ENCODE measurements at places on chromosomes 2 and 18.

DNA sequence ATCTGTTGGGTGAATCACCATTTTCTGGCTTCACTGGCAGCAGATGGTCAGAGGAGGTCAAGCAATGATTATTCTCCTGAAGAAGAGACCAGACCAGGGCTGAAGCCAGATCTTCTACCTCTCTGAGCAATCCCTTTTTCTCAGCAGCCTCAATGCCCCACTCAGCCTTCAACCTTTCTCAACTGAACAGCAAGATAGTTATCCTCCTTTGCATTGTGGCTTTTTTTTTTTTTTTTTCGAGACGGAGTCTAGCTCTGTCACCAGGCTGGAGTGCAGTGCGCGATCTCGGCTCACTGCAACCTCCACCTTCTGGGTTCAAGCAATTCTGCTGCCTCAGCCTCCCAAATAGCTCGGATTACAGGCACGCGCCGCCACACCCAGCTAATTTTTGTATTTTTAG lies 50.5 kb downstream of the ZFP36L2 start:
- DNase-seq, result no peak

- DNase-seq, result peak; percentile 15
Measured at GRCh38 chr2:64711252-64711800, 57.6 kb upstream of the SERTAD2 start.

GRCh38 chr2:112272669-112273068 lies 2.7 kb upstream of the ZC3H6 start:
- no peak for DNase-seq

DNA sequence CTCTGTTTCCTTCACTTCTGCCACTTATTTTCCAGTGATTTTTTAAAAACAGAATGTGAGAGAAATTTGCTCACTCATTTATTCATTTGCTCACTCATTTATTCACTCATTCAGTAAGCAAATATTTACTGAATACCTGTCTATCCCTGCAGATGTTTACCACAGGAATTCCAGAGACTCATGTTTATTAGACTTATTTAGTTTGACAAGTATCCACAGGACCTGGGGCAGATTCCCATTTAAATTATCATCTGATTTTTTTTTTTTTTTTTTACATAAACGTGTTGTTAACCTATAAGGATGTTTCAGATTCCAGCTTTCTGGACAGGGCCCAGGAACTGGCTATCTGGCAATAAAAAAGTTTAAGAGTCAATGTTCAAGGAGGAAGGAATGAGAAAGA lies 175.1 kb upstream of the ERBB4 start:
- no peak for DNase-seq

GRCh38 chr2:6916224-6916623 lies 988 bp upstream of the RNF144A start:
- no peak for DNase-seq

DNA sequence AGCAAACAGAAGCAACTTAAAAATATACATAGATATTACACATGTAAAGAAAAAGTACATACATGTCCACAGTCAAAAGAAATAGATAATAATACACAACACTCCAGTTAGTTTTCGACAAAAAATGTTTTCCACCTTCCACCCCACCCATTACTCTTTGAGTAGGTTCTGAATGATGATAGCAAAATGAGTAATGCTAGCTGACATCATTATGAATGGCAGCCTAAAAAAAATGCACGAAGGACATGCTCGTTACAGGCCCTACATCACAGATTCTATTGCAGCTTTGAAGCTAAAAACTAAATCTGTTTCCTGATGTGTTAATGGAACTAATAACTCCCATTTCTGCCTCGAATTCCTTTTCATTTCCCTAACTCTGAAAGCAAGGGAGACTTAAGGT lies 578.7 kb upstream of the NETO1 start:
- no peak for DNase-seq

- DNase-seq, result no peak
Measured at GRCh38 chr2:205994344-205994743, 91.6 kb downstream of the INO80D start.

DNA sequence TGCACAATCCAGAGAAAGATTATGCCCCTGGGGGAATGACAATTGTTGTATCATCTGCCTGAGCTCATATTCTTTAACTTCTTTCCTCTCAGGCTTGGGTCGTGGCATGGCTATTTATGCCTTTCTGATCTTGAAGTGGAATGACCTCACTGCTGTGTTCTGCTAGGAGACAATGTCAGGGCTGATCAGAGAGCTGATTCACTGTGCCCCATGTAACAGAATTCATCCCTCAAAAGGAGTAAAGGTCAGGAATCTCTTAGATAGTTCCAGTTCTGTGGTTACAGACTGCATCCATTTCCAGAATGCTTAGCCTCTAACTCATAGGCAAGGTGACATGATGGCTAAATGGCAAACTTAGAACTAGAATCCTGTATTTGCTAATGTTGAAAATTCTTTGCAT lies 511.7 kb upstream of the CNTNAP5 start:
- DNase-seq, result no peak

- DNase-seq, result no peak
Measured at GRCh38 chr18:23938043-23938756, 76.4 kb upstream of the TTC39C start.

- DNase-seq, result no peak
Measured at GRCh38 chr2:127027715-127028114, 79.2 kb downstream of the BIN1 start.

GRCh38 chr18:50340078-50340477 lies 34.8 kb upstream of the SKA1 start:
- no peak for DNase-seq

DNA sequence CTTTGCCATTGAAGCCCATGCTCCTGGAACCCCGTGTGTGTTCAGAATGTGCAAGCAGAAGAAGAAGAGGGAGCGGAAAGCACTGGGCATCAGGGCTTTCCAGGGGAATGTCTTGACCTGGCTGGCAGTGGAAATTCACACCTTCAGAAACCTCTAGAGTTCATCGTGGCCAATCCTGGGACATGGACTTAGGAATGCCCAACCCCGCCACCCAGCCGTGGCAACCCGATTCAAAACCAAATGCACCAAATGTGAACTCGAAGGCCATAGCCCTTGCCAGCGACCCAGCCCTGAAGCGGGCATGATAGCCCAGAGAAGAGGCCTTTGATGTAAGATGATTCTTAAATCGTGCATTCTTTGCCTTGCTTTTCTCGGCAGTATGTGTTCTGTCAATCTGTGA lies 69.4 kb downstream of the ADI1 start:
- DNase-seq, result no peak

DNA sequence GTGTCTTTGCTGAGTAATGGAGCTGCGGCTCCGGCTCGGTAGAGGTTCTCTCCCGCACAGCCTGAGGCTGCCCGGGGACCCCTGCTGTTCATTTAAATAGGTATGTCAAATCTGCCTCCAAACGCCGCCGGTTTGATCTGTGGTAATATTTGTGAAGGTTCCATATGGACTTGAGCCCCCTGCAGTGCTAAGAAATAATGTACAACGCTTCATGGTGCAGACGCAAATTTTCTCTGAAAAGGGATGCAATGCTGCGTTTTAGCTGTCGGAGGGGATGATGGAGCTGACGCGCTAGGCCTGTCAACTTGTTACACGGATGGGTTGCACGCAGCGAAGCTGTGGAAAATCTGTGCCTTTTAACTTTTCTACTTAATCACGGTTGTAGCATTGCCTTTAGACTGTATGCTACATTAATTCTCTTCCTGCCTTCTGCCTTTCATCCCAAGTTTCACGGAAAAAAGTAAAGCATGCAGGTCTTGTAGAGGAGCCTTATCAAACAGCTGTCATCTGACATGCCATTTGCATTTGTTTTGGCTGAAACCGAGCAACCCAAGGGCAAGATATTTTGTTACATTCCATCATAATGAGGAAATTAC lies 43.2 kb downstream of the MRPS9 start:
- DNase-seq, result no peak

DNA sequence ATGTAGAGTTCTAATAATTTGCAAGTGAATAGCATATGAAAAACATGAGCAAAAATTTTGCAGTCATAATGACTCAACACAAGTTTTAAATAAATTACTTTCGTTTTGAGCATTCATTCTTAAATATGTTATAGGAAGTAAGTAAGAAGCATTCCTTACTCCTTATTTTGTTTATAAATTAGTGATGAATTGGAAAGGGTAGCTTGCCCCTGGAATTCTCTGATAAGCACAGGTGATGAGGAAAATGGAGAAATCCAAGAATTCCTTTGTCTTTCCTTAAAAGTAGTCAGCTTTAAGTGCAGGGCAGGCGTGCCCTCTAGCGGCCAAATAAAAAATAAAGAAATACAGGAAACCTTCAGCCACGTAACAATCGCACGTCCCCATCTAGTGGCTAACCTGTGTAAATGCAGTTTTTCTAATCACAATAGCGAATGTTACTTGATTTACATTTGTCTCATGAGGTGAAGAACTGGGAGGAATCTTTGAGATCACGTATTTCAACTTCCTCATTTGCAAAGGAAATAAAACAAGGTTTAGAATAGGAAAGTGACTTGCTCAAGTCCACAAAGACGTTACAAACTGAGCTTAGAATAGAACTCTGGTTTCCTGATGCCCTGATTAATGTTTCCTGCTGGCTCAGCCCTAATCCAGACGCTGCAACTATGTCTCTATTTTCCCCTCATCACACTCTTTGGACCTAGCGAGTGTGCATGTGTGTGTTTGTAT lies 47.2 kb upstream of the ZNG1B start:
- DNase-seq, result peak; percentile 81

GRCh38 chr2:37447446-37447845 lies 103.0 kb downstream of the QPCT start:
- no peak for DNase-seq

DNA sequence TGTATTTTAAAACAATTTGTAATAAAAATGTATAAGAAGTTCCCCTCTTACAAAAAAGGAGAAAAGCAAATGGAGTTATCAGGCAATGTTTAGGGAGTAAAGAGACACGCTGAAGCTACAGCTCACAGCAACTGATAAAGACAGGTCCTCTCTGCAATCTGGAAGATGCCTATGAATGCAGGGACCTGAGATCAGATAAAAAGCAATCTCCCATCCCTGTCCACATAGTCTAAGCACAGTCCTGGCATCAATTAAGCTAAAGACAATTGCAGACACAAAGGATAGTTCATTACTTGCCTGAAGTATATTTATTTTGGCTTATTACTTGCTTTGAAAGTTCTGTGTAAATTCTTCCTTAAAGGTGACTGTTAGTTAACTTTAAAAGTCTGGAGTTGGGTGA lies 5.0 kb downstream of the EIF2AK3 start:
- DNase-seq, result no peak

- no peak for DNase-seq
Measured at GRCh38 chr2:191303140-191304005, 58.2 kb downstream of the MYO1B start.

- DNase-seq, result no peak
Measured at GRCh38 chr18:3148930-3149535, 70.7 kb downstream of the MYOM1 start.

DNA sequence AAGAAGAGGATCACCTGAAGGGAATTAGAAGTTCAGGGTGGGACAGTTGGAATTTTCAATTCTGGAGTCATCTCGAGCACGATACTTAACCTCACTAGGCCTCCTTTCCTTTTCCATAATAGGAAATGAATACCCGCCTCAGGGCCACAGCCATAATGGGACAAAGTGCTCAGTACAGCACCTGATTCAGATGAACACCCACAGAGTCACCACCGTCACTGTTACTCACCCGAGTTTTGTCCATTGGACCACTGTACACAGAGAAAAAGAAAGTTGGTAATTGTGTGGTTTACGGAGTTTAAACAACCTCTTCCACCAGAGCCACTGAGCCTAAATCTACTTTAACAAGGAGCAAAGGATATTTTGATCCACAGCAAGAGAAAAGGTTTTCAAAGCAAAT lies 122.0 kb upstream of the NDUFV2 start:
- no peak for DNase-seq

GRCh38 chr2:104582471-104582870 lies 271.4 kb upstream of the POU3F3 start:
- no peak for DNase-seq

- DNase-seq, result no peak
Measured at GRCh38 chr2:69180227-69180626, 167.2 kb downstream of the ANTXR1 start.

- no peak for DNase-seq
Measured at GRCh38 chr2:174617718-174618117, 20.1 kb upstream of the WIPF1 start.

GRCh38 chr2:43276962-43277391 lies 50.6 kb upstream of the ZFP36L2 start:
- DNase-seq, result no peak

GRCh38 chr18:31652877-31653276 lies 31.5 kb downstream of the B4GALT6 start:
- no peak for DNase-seq

DNA sequence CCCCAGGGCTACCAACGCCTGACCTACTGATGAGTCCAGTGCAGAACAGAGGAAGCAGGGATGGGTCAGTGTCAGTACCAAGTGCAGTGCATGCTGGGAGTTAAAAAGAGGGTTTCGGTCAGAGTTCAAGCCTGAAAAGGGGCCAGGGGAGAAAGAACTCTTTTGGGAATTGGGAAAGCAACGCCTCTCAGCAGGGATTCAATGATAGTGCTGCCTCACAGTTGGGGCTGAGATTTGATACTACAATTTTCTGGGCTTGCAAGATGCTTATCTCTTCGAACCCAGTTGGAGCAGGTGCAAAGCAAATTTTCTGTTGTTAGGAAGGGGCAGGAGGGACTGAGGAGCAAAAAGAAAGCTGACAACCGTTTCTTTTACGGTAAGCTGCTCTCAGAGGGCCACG lies 82.6 kb downstream of the CERKL start:
- DNase-seq, result no peak

DNA sequence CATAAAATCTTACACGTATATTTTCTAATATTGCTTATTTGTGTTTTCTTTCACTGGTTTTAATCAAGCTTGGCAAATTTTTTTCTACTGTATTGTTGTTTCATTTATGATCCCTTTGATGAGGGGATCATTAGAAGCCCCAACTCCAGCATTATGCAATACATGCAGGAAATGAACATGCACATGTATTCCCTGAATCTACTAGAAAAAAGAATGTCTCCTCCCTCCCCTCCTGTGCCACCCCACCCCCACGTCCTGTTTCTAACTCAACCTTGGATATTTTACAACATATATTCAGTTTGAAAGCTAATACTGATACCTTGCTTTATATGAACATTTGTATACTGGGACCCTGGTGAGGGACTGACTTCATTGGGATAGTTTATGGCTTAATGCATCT lies 53.0 kb downstream of the EML6 start:
- no peak for DNase-seq

DNA sequence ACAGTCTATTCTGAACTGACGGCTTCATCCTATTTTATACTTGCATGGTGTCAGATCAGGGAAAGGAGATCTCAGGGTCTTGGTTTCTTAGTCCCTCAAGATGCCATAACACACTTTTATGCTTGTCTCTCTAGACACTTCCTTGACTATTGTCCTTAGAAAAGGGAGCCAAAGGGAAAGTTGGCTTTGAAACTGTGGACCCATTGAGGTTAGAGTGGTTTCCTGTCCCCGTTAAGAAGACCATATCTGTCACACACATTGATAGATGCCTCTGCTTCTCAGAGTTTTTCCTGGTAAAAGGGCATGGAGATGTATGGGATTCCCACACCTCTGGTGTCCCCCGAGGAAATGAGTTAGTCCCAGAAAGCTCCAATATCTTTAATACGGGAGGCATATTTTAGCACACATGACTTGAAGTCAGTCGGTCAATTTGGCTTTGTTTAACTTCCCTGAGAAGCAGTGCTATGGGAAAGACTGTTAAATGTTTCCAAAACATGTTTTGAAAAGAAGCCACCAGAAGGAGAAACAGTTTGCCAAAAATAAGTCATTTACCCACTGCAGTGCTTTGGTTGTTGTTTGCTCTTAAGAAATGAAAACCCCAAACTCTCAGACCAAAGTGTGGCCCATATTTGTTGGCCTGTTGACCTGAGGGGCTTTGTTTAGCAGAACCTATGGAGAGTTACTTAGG lies 133.4 kb upstream of the CXCR4 start:
- no peak for DNase-seq

- no peak for DNase-seq
Measured at GRCh38 chr2:111111101-111111755, 9.5 kb upstream of the BCL2L11 start.
